CD4-positive, alpha-beta memory T cell (primary cell): ENCODE measurements at places on chromosomes 6 and 20. TPM values are rescaled to one million over a fixed set of nuclear protein-coding genes. Genes with fewer than 3 reads are reported as not detected.

Gene OR2J2
- not detected for total RNA-seq

Gene RAB44
- not detected for total RNA-seq

Gene SLC22A3
- not detected for total RNA-seq

Gene TREML1
- not detected for total RNA-seq

Gene CRISP2
- total RNA-seq, result not detected

Gene OPRM1
- not detected for total RNA-seq

Gene CTNNBL1
- total RNA-seq, result 41.5 TPM

DNA sequence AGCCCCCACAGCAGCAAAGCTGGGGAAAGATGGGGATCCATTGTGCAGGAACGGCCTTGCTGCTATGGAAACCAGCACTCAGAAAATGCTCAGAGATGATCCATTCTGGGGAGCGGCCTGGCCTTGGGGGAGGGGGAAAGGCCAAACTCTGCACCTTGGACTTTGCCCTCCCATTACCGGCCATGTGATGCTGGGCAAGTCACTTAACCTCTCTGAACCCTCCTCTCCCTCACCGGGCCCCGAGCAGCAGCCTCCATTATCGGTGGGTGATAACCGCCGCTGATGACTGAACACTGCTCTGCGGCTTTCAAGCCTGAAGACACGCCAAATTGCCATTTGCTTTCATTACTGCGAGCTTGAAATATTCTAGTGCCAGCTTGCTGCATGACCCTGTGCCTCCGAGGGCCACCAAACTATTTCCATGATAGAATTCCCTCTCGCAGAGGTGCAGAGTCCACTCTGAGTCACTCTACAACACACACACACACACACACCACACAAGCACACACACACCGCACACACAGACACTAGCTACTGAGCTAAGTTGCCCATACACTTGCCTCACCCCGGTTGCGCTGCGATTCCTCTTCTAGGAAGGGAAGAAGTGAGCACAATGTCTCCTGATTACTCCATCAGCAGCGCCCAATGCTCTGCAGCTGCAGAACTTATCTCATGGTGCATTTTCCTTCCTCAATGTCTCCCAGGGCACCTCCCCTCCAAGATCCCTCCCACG is 20.6 kb upstream of the SIRPA start:
- H3K4me1 ChIP-seq, result no peaks in the 10 kb centered on the region
- H3K27ac ChIP-seq, result no peak overlapping the region
- no peak for DNase-seq
- H3K36me3 ChIP-seq, result no peaks in the 10 kb centered on the region
- H3K4me3 ChIP-seq, result no peak overlapping the region
- H3K27me3 ChIP-seq, result peaks cover 9% of the 10 kb centered on the region

- DNase-seq, result no peak
- no peak overlapping the region for H3K27ac ChIP-seq
- no peaks in the 10 kb centered on the region for H3K36me3 ChIP-seq
- no peak overlapping the region for H3K4me3 ChIP-seq
- no peaks in the 10 kb centered on the region for H3K27me3 ChIP-seq
These were observed 254.6 kb downstream of the LY86 start for GRCh38 chr6:6843057-6843627.

DNA sequence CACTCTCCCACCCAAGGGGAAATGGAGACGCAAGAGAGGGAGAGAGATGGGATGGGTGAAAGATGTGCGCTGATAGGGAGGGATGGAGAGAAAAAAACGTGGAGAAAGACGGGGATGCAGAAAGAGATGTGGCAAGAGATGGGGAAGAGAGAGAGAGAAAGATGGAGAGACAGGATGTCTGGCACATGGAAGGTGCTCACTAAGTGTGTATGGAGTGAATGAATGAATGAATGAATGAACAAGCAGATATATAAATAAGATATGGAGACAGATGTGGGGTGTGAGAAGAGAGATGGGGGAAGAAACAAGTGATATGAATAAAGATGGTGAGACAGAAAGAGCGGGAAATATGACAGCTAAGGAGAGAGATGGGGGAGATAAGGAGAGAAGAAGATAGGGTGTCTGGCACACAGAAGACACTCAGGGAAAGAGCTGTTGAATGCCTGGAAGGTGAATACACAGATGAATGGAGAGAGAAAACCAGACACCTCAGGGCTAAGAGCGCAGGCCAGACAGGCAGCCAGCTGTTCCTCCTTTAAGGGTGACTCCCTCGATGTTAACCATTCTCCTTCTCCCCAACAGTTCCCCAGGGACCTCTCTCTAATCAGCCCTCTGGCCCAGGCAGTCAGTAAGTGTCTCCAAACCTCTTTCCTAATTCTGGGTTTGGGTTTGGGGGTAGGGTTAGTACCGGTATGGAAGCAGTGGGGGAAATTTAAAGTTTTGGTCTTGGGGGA is 754 bp downstream of the TNF start:
- DNase-seq, result no peak
- peak overlapping the region; percentile 83 for H3K27ac ChIP-seq
- peaks cover 75% of the 10 kb centered on the region for H3K4me1 ChIP-seq
- H3K27me3 ChIP-seq, result no peaks in the 10 kb centered on the region

DNA sequence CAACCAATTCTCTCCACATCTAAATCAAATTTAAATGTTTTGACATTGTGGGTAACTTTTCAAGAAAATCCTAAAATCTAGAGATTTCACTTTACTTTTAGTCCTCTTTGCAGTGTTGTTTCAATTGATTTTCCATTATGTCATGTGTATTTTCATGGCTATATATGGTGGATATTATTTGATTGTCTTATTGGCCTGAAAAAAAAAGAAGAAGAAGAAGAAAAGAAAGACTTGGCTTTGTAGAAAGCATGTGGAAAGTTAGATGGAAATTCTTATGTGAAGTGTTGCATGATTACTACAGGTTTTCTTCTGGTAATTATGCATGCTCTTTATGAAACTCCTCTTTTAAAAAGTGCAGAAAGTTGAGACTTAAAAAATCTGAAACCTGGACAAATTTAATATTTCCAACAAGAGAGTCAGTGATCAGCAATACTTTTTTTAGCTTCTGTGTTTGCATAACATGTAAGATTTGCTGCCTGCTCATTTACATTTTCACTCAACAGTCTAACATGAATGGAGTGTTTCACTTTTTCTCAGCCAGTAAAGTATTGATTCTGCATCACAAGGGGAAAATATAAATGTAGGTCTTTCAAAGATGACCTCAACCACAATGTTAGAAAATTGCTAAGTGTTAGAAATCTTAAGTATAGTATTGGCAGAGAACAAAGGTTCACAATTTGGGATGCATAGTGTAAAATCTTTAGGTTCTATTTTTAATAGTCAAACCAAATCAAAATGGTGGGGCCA is 438.7 kb downstream of the BCKDHB start:
- no peaks in the 10 kb centered on the region for H3K36me3 ChIP-seq
- H3K27ac ChIP-seq, result no peak overlapping the region
- H3K4me3 ChIP-seq, result no peak overlapping the region

GRCh38 chr6:37095997-37096396 is 74.0 kb upstream of the PIM1 start:
- peaks cover 4% of the 10 kb centered on the region for H3K4me1 ChIP-seq
- H3K36me3 ChIP-seq, result no peaks in the 10 kb centered on the region
- no peak overlapping the region for H3K4me3 ChIP-seq
- no peak overlapping the region for H3K27ac ChIP-seq
- DNase-seq, result no peak

- DNase-seq, result no peak
- no peak overlapping the region for H3K27ac ChIP-seq
- no peak overlapping the region for H3K4me3 ChIP-seq
- no peaks in the 10 kb centered on the region for H3K36me3 ChIP-seq
- no peaks in the 10 kb centered on the region for H3K4me1 ChIP-seq
These were observed 67.1 kb downstream of the LRFN2 start for GRCh38 chr6:40520084-40520483.

DNA sequence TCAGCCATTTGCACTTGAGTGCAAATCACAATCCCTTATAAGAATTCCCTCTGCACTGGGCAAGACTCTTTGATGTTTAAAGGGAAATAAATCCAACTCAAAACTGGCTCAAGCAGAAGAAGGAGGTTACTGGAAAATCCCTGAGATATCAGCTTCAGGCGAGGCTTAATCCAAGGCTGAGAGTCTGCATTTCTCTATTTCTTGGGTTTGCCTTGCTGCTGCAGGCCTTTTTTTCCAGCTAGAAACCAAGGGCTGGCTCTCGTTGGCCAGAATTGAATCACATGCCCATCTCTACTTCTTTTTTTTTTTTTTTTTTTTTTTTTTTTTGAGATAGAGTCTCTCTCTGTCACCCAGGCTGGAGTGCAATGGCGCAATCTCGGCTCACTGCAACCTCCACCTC is 11.7 kb downstream of the HCK start:
- no peaks in the 10 kb centered on the region for H3K4me1 ChIP-seq
- H3K4me3 ChIP-seq, result no peak overlapping the region
- no peak overlapping the region for H3K27ac ChIP-seq
- H3K36me3 ChIP-seq, result no peaks in the 10 kb centered on the region
- peaks cover 5% of the 10 kb centered on the region for H3K27me3 ChIP-seq
- no peak for DNase-seq

- H3K27ac ChIP-seq, result no peak overlapping the region
- no peak for DNase-seq
- no peaks in the 10 kb centered on the region for H3K4me1 ChIP-seq
- no peak overlapping the region for H3K4me3 ChIP-seq
- H3K36me3 ChIP-seq, result no peaks in the 10 kb centered on the region
These were observed 125.9 kb downstream of the COL9A1 start for GRCh38 chr6:70176842-70177550.

DNA sequence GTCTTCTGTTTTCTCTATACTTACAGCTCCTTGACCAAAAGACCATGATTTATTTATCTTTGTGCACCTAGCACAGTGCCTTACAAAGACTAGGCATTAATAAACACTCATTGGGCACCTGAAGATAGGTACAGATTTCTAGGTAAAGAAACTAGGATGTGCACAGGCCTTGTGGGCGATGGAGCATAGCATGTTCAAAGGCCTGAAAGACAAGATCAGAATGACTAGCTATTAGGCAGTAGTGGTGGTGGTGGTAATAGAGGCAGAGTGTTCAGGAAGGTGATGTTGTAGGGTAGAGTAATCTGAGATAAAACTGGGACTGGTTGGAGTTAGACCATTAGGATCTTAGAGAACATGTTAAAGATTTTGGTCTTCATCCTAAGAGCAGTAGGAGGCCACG is 3.9 kb downstream of the TXLNB start:
- no peak for DNase-seq
- no peaks in the 10 kb centered on the region for H3K27me3 ChIP-seq
- peaks cover 37% of the 10 kb centered on the region for H3K4me1 ChIP-seq
- H3K27ac ChIP-seq, result no peak overlapping the region
- H3K4me3 ChIP-seq, result no peak overlapping the region

- H3K4me1 ChIP-seq, result no peaks in the 10 kb centered on the region
- H3K27ac ChIP-seq, result no peak overlapping the region
- H3K36me3 ChIP-seq, result no peaks in the 10 kb centered on the region
- H3K4me3 ChIP-seq, result no peak overlapping the region
These were observed 65.9 kb upstream of the HCRTR2 start for GRCh38 chr6:55108134-55109130.

DNA sequence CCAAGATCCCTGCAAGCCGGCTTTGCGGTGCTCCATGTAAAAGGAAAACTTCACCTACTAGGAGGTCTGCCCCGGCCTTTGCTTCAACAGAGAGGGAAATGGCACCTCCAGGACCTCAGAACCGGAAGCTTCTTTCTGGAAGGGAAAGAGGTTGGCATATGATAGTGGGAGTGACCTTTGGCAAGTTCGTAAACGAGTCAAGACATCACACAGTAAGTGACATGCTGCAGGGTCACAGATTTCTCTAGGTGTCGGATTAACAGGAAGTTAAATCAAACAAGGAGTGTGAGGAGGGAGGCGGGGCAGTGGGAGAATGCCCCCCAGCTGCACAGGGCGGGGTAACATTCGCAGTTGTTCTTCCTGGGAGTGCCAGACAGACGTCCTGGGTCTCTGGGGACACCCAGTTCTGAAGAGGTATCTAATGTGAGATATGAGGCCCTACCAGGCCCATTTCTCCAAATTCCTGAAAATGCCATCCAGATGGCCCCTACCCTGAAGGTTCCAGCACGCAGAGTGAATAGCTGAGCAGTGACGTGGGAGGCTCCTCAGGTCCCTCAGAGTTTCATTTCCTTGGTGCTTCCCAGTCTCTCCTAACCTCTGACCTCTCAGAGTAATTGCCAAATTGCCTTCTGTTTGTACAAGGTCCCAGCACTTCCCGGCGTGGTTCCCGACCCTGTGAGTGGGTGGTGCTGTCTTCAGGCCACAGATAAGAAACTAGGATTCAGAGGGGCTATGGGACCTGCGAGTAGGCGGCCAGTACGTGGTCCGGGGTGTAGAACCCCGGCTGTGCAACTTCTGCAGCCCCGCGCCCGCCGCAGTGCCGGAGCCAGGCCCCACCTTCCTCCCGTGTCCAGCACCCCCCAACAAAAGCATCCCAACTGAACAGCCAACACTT is 1.9 kb downstream of the RRBP1 start:
- no peak for DNase-seq
- peaks cover 22% of the 10 kb centered on the region for H3K4me1 ChIP-seq
- H3K4me3 ChIP-seq, result peak overlapping the region; percentile 19
- H3K36me3 ChIP-seq, result no peaks in the 10 kb centered on the region
- no peaks in the 10 kb centered on the region for H3K27me3 ChIP-seq
- peak overlapping the region; percentile 45 for H3K27ac ChIP-seq

DNA sequence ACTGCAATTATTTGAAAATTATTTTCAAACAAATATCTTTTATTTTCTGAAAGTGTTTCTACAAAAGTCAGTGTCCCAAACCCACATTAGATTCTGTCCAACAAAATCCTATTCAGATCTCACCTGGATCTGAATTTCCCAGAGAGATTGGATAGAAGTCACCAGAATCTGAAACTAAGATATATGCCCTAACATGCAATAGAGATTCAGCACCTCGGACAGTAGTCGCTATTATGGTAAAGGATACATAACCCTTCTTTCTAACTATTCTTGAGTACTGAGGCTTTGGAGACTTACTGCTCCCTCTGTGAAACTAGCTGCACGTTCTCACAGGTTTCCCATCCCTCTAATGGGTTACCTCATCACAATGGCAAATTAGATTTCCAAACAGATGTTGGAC is 151.4 kb downstream of the ID4 start:
- no peak overlapping the region for H3K27ac ChIP-seq
- no peak for DNase-seq
- no peaks in the 10 kb centered on the region for H3K4me1 ChIP-seq
- H3K4me3 ChIP-seq, result no peak overlapping the region
- no peaks in the 10 kb centered on the region for H3K27me3 ChIP-seq
- H3K36me3 ChIP-seq, result no peaks in the 10 kb centered on the region
